CD8-positive, alpha-beta T cell (primary cell): ENCODE measurements at places on chromosomes 2 and 18.
A peak's percentile ranks its signal among the peaks of the same experiment; 100 is the strongest.

GRCh38 chr18:34838669-34839068 lies 128.6 kb downstream of the DTNA start:
- DNase-seq, result no peak

DNA sequence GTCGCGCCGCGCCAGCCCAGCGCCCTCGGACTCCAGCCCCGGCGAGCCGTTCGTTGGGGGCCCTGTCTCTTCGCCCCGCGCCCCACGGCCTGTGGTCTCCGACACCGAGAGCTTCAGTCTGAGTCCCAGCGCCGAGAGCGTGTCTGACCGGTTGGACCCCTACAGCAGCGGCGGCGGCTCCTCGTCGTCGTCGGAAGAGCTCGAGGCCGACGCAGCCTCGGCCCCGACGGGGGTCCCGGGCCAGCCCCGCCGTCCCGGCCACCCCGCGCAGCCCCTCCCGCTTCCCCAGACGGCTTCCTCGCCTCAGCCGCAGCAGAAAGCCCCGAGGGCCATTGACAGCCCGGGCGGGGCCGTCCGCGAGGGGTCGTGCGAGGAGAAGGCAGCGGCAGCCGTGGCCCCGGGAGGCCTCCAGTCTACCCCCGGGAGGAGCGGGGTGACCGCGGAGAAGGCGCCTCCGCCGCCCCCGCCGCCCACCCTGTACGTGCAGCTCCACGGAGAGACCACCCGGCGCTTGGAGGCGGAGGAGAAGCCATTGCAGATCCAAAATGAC lies 1.4 kb downstream of the PHLPP1 start:
- peak; percentile 34 for DNase-seq

- DNase-seq, result no peak
These were observed 96.2 kb downstream of the PDE1A start for GRCh38 chr2:182330451-182331305.

GRCh38 chr2:182207049-182207746 lies 219.6 kb downstream of the PDE1A start:
- no peak for DNase-seq

GRCh38 chr18:48761582-48761981 lies 189.2 kb downstream of the SMAD7 start:
- no peak for DNase-seq

- no peak for DNase-seq
These were observed 67.3 kb downstream of the CAMKMT start for GRCh38 chr2:44429034-44429433.

- no peak for DNase-seq
These were observed 1339.6 kb upstream of the LRRTM1 start for GRCh38 chr2:81644189-81644588.

DNA sequence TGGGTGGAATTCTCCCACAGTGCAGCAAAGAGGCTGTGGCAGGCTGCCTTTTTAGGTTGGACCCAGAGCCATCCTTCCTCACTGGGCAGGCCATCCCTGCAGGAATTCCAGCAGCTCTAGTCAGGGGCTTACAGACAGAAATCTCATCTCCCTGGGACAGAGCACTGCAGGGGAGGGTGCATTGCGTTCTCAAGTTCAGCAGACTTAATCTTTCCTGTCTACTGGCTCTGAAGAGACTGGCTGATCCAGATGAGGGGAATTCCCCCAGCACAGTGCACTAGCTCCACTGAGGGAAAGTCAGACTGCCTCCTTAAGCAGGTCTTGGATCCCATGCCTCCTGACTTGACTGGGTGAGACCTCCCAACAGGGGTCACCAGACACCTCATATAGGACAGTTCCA lies 899.7 kb upstream of the VRK2 start:
- no peak for DNase-seq

DNA sequence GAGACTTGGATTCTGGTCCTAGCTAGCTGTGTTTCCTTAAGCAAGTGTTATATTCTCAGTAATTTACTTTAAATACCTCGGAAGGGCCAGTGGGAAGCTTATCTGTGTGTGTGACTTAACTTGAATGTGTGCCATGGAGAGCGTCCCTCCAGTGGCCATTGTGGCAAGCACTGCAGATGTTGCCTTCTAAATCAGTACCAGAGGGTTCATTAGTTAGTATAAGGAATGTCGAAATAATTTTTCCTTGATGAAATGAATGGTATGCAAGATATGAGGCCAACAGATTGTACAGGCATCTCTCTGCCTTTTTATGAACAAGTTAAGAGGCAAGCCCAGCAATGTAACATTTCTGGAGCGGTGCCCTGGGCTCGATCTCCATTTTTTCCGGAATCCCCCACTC lies 52.0 kb downstream of the FBXO36 start:
- DNase-seq, result no peak

DNA sequence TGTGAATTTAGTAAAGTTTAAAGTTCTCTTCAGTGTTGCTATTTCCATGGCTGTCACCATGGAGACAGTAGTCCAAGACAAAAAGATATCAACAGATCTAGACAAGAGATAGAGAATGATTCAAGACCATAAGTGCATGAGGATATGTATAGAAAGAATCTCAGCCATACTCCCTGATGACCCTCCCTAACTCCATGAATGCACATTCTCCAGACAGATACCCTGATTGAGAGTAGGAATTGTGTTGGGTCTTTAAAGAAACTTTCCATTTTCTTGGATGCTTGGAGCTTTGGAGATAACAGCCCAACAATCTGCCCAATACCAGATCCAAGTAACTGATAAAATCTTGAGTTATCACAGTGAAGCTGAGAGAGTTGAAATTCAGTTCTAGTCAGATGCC lies 1601.2 kb upstream of the CELF4 start:
- DNase-seq, result no peak

GRCh38 chr18:33653231-33653630 lies 75.2 kb downstream of the ASXL3 start:
- DNase-seq, result no peak

DNA sequence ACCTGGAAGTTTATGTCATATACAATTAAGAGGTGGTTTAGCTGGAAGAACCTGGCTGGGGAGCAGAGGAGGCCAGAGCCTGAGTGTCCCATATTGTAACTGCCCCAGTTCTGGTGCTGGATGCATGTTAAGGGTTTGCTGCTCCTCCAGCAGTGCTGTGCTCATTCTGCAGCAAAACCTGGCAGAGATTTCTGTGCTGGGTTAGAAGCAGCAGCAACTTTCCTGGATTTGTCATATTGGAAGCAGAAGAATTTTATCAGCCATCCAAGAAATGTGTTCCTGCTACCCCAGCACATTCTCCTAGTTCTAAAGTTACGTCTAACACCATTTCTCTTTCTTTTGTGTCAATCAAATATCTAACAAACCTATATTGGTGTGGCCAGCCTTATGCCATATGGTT lies 284.1 kb downstream of the TDRD15 start:
- DNase-seq, result no peak

DNA sequence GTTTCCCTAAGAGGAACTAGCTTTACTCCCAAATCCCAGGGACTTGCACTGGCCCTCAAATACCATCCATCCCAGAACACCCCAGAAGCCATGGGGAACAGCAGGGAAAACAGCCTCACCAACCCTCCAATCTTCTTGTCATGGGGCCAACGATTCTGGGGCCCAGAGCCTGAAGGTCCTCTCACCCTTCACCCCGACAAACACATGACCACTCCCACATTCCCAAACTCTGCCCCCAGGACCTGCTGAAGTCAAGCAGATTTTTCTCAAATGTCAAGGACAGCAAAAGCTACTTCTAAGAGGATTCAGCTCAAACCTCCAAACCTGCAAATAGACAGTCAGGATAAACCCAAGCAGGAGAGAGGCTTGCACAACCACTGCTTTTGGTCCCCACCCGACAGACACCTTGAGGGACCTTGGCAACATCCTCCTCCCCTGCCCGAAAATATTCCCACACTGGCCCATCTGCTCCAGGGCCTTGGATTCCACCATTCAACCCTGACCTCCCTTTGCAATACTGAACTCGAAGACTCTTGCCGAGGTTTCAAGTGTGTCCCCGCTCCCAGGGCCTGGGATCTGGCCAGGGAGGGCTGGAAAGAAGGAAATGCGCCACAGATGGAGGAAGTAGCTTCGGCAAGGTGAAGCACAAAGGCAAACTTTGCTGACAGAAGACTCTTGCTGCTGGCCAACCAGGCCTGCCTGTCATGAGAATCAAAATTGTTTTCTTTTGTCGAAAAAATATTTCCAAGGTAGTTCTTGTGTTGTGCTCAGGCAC lies 143.3 kb downstream of the ZFP36L2 start:
- no peak for DNase-seq

GRCh38 chr18:653512-653911 lies 3.9 kb upstream of the TYMS start:
- no peak for DNase-seq

- DNase-seq, result no peak
These were observed 3.2 kb upstream of the CXCR1 start for GRCh38 chr2:218169757-218170546.

- DNase-seq, result no peak
These were observed 31.2 kb downstream of the RAB1A start for GRCh38 chr2:65098741-65099140.

DNA sequence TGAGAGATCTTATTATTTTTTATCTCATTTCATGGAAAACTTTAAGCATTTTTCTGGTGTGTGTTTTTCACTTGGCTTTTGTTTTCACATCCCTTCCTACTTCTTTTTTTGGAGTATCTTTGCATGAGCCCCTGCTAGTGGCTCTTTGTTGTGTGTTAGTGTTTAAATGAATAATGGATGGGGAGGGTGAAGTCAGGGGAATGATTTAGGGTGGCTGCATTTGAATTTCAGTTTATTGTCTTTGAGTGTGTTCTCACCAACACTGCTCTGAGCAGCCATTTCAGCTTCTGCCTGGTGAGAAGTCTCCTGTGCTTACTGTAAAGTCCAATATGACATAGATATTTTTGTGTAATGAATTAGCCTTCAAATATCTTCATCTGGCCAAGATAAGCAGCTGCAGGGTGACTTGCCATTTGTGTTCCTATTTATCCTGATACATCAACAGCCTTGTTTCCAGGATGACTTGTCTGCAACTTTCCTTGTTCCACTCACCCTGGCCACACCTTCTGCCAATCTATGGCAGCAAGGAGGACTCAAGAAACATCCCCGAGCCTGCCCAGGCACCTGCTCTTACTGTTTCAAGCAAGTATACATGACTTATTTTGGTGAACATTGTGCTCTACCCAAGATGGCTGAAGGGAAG lies 182.6 kb downstream of the PDE11A start:
- no peak for DNase-seq

DNA sequence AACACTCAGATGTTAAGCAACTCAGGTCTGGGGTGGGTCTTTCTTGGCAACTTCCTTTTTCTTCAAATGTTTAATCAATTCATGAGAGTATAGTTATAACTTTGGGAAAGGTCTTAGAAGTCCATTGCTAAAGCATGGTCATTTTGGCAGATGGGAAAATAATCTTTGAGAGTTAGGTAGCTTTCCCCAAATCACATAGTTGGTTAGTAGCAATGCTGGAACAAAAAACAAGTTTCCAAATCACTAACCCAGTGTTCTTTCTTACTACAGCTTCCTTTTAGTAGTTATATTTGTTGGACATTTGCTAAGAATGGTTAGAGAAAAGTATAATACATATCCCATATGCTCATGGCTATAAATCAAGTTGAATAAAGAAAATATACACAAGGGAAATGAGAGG lies 185.2 kb upstream of the SLC14A2 start:
- no peak for DNase-seq

- no peak for DNase-seq
These were observed 106.1 kb downstream of the TXNL1 start for GRCh38 chr18:56532176-56532840.

- no peak for DNase-seq
These were observed 700.1 kb downstream of the ADCYAP1 start for GRCh38 chr18:1604751-1605150.

DNA sequence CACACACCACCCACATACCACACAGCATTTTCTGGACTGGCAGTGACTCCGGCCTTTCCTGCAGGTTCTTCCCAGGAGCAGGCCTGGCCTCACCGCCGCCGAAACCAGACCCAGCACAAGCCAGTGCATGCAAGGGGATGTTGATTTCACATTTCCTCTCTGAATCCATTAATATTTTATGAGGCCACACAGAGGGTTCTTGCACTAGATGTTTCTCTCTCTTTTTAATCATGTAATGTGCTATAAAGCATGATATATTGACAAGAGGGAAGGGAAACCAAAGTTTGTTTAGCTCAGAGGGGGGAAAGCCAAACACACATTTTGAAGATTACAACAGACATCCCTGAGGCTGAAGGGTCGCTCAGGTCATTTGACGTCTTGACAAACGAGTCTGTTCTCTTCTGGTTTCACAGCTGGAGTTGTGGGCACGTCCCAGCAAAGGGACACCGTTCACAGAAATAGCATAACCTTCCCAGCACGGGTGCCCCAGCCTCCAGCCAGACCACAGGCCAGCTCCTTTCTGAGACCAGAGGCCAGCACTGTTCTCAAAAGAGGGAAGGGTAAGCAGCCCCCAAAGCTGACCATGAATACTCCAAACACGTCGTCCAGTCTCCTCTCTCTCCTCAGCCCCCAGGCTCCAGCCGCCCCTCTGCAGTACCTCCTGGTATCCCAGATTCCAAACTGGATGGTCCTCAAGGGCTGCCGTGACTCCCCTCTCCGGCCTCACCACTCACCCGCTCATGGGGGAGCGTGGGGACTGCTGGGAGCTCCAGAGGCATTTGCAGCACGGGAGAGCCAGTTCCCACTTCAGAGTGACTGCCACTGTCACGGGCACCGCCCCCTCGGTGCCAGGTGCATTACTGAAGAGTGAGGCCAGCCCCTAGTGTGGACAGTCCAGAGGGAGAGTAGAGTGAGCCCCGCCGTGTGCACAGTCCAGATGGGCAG lies 340.3 kb upstream of the SALL3 start:
- no peak for DNase-seq

DNA sequence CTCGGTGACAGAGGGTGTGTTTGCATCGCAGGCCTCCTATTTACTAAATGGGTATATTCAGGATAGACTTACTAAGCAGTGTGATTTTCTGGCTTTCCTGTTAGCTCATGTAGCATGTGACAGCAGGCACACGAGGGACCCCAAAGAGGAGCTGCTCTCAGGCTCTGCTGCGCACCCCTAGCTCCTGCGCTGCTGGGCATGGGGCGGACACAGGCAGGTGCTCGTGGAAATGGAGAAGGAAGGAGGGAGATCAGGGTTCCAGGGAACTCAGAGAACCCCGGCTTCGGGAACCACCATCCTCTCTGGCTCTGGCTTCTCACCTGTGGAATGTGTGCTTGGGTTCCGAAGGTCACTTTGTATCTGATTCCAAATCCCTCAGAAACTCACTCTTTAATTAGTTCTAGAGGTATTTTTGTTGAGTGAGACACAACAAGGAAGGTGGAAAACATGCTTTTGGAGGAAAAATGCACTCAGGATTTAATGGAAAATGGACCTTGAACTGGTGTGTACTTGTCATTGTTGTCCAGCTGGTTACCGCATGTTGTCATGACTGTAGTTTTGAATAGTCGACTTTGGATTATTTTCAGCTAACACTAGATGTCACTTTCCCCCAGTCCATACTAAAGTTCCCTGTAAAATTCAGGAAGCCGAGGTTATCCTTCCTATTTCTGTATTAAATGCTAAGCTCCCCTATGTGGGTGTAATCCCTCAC lies 3.5 kb downstream of the SNTG2 start:
- no peak for DNase-seq

- no peak for DNase-seq
These were observed 2.7 kb downstream of the RASGRP3 start for GRCh38 chr2:33478968-33479731.

- DNase-seq, result no peak
These were observed 318.2 kb downstream of the GALNT13 start for GRCh38 chr2:154189953-154190352.

- DNase-seq, result no peak
These were observed 14.1 kb upstream of the ZDBF2 start for GRCh38 chr2:206260188-206261012.

- DNase-seq, result no peak
These were observed 2.3 kb downstream of the CETN1 start for GRCh38 chr18:582465-582864.
